ENCODE measurements at places on chromosomes 3 and 15. TPM values are rescaled to one million over a fixed set of nuclear protein-coding genes. Genes with fewer than 3 reads are reported as not detected.
A peak's percentile ranks its signal among the peaks of the same experiment; 100 is the strongest.

Gene SCN11A
- 0.32 TPM for total RNA-seq

DNA sequence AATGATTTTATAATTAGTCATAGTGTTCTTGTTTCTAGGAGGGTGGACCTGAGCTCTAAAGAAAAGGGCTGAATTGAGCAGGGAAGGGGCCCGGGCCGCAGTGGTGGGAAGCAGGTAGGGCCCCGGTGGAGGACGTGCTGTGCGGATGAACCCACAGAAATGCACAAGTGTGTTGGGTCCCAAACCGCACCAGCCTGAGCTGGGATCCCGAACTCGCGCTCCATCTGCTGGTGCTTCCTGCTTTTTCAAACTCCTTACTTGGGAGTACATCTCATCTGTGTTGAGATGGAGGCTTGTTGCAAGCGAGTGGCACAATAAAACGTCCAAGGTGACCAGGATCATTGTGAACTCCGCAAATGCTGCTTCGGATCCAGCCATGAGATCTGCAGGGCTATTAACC lies 244.8 kb upstream of the IGF1R start:
- peak; percentile 72 for DNase-seq

DNA sequence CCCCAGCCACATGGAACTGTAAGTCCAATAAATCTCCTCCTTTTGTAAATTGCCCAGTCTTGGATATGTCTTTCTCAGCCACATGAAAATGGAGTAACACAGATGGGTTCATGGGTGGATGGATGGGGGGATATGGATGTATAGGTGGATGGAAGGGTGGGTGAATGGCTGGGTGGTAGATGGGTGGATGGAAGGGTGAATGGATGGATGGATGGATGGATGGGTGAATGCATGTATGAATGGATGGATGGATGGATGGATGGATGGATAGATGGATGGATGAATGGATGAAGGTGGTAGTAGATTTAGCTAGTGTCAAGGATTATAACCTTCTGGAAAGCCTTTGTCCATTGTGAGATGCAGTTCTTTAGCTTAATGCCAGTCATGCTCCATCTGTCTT lies 146.1 kb upstream of the ATP2B2 start:
- DNase-seq = no peak

DNA sequence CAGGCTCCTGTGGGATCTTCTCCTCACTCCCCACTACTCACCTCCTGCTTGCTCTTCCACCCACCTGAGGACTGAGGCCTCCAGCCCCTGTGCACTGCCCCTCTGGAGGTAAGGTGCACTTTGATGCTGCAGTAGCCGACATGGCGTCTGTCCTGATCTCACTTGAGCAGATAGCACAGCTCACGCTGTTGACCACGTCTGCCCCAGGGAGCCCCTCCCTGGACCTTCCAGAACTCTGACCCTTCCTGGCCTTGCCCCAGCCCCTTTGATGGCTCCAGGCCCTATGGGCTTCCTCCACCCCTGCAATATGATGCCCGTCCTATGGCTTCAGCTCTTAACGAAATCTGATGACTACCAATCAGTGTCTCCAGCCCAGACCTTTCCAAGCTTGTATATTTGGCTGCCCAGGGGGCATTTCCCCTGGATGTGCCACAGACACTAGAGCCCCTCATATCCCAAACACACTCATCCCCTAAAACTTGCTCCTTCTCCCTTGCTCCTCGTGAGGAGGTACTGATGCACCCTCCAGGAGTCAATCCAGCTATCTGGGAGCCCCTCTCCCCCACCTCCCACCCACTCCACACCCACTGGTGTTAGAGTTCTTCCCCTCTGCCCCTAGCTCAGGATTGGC lies 27.1 kb downstream of the KY start:
- peak; percentile 59 for DNase-seq

Gene ADAMTS9
- 273 TPM for total RNA-seq

GRCh38 chr3:194879991-194880939 lies 194.6 kb downstream of the FAM43A start:
- peak; percentile 89 for DNase-seq

DNA sequence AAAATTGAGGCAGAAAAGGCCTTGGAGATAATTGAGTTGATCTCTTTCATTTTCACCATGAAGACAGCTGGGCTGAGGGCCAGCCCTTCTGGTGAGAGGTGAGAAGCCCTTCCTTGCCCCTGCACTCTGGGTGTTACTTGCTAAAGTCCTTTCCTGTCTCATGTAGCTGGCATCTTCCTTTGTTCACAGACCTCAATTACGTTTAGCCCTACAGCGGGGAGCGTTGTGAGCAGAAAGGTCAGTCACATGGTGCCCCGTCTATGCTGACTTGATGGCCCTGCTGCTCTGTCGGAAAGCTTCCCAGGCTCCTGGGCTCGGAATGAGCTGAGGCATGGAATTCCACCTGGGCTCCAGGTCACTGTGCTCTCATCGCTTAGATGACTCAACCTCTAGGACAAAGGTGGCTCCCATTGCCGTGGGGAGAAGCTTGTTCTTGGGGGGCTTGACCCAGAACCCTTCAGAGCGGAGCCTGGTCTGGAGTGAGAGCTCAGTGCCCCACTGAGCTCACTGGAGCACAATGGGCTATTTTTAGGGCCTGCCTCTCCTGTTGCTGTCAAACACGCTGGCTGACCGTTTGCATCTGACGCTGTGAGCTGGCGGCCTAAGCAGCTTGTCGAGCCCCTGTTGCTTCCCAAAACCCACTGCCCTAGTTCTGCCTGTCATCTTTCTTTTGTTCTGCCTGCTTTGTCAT lies 47.0 kb downstream of the RPLP1 start:
- DNase-seq = no peak

DNA sequence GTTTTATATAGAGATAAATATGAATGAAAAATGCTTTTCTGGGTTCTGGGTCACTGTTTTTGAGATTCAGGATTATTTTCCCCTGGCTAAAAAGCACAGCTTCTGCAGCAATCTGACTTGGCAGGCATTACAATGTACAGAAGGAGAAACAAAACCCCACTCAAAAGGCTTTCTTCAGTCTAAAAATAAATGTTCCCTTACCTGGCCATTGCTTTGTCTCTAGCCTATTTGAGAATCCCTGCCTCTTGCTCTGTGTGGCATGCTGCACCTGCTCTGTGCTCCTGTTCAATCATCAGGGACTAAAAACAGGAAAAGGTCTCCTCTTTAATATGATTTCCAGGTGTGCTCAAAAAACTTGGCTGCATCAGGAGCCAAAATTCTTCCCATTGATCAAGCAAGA lies 187.4 kb upstream of the STAC start:
- no peak for DNase-seq

- DNase-seq = no peak
These were observed 18.0 kb downstream of the ZNF148 start for GRCh38 chr3:125357032-125357658.

DNA sequence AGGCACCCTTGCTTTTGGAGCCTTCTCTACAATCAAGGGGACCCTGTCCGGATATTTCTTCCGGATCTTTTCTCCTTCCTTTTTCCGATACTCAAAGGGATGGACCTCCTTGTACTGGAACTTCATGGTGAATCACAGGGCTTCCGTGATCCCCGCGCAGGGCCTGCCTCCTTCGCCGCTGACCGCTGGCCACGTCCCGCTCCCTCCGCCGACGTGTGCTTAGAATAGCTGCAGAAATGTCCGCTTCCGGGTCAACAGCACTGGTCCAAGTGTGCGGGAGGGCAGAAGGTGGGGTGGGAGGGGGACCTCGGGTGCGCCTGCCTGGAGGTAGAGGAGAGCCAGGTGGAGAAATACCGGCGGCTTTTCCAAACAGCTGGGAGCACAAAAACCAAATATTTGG lies 3.0 kb upstream of the ZNF774 start:
- no peak for DNase-seq

Gene CADPS
- 0.45 TPM for total RNA-seq

Gene C3orf22
- not detected for total RNA-seq

Gene MKRN2OS
- total RNA-seq = not detected

- DNase-seq = no peak
These were observed 62.6 kb downstream of the AKAP13 start for GRCh38 chr15:85443046-85443445.

Gene ZNF660
- 4.8 TPM for total RNA-seq

DNA sequence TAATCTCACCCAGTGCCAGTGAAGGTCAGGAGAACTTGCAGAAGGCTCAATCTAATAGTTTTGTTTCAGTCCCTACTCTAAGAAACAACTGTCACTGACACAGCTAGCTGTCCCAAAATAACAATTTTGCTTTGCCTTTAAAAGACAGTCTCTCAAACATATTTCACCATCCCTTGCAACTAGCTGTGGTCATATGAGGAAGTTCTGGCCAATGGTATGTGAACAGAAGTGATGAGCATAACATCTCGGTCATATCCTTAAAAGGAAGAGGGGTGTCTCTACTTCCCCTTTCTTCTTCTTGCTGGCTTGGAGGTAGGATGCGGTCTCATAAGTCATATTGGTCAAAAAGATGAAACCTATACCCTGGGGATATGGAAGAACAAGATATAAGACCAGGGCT lies 198.1 kb downstream of the NEK10 start:
- no peak for DNase-seq

DNA sequence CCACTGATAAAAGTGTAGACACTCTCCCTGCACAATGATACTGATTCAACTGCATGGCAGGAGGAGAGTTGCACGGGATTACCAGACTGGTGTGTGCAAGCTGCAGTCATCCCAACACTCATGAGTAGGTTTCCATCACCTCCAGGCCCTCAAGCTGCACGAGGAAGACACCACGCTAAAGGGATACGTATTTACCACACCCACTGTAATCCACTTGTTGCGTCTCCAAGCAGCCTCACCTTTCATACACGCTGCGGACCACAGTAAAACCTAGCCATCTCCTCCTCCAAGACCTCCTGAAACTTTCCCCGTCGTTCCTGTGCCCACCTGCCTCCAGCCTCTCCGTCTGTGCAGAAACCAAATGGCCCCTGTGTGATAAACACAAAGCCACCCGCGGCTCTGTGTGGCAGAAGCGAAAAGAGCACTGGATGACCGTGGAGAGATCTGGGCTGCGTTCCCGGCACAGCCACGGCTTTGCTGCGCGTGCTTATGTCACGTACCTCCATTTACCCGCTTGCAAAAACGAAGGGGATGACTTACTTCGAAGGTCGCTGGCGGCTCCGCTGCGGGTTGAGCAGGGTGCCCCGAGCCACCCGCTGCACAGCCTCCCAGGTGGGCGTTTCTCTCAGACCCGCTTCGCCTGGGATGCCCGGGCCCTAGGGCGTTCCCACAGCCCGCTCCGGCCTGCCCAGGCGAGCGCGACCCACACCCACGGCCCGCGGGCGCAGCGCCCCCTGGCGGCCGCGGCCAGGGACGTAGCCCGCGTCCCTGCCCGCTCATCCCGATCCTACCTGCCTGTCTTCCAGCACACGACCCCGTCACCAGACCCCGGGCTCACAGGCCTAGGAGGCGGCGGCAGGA lies 643 bp downstream of the ABCC5 start:
- DNase-seq = no peak

DNA sequence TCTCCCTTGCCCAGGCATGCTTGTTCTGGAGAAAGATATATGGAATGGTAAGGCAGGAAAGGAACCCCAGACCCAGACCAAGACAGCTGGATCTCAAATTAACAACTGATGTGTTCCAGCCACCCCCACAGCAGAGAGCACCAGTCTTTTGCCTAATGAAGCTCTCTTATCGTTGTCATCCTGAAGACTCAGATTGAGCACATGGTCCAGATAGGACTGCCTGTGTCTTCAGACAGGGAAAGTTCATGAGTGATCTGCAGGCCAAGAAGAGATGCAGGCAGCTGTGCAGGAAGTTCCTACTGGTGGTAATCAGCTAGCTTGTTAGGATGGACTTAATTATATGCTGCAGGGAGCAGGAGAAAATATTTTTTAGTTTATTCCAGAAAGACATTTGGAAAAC lies 53.3 kb downstream of the PPP2R3A start:
- DNase-seq = no peak

DNA sequence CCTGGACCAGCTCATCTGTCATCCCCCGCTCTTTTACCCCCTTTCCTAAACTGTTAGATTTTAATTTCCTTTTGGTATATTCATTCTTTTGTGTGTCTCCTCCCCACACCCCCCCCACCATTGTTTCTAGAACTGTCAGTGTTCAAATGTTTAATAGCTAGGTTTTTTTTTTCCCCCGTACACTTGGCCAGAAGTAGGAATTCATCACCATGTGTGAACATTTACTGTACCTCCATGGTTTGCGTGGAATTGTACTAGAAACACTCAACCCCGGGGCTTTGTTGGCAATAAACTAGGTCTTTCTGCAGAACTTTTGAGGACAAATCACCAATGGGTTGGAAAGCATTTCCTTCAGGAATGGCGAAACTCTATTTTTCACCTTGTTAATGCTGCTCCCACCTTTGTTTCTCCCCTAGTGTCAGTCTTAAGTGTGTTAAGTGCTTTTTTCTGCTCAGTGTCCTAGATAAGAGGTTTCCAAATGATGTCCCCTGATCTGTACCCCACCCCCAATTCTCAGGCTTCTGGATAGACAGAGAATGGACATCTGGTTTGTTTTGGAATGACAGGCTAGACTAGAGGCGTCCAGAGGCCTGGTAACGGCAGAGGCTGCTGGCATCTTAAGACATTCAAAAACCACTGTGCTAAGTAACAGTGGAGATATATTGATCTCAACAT lies 76.8 kb downstream of the SMAD3 start:
- DNase-seq = no peak

- DNase-seq = no peak
These were observed 133.3 kb downstream of the GRM7 start for GRCh38 chr3:6994081-6994668.

GRCh38 chr3:190519886-190520285 lies 6.0 kb downstream of the IL1RAP start:
- no peak for DNase-seq
